ENCODE measurements at places on chromosomes 1 and 21.

DNA sequence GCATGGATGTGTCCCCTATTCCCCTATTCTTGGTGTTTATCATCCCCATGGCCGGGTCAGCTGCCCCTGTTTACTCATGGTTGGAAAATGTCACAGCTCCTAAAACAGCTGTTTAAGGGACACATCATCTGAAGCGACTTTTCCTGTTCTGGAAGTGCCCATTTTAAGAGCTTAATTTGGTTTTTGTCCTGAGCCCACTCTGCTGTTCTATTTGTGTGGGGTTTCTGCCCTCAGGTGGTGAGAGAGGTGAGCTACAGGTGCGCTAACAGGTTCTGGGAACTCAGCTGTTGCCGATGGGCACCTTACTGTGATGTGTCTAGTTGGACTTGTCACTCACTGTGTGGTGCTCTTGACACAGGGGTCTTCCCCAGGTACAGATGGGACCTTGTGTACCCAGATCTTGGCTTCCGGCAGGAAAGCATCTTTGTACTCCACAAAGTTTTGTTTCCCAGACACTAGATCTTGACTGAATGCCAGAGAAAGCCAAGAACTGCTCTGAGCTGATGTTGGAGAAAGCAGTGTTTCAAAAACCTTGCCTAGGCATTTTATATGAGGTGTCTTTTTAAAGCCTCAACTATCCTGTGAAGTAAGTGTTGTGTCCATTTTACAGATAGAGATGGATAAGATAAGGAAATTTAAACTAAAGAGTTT, 59.0 kb upstream of the CD1D start:
- peak; percentile 4 for DNase-seq

- no peak for DNase-seq
These were observed 14.7 kb upstream of the DISC1 start for GRCh38 chr1:231611851-231612250.

GRCh38 chr1:173489149-173489600, 12.0 kb downstream of the PRDX6 start:
- no peak for DNase-seq

GRCh38 chr21:45152265-45152746, 77.9 kb downstream of the ADARB1 start:
- peak; percentile 61 for DNase-seq

DNA sequence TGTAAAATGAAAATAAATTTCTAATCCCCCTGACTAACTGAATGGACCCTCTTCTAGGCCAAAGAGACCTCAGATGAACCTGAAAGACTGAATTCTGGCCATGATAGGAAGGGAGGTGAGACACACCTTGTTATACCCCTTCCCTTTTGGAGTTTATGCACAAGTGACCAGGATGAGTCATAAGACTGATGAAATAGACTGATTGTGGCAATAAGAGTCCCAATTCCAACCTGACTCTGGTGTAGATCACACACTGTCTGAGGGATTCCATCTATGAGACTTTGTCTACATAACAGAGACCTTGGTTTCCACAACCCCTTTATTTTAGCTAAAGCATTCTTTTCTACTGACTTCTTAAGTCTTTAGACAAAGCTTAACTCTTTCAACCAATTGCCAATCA, 13.5 kb upstream of the OR2G2 start:
- DNase-seq: no peak

GRCh38 chr1:100941098-100941527, 45.2 kb downstream of the SLC30A7 start:
- DNase-seq: no peak

- no peak for DNase-seq
These were observed 2.8 kb downstream of the FCRL6 start for GRCh38 chr1:159804924-159805323.

DNA sequence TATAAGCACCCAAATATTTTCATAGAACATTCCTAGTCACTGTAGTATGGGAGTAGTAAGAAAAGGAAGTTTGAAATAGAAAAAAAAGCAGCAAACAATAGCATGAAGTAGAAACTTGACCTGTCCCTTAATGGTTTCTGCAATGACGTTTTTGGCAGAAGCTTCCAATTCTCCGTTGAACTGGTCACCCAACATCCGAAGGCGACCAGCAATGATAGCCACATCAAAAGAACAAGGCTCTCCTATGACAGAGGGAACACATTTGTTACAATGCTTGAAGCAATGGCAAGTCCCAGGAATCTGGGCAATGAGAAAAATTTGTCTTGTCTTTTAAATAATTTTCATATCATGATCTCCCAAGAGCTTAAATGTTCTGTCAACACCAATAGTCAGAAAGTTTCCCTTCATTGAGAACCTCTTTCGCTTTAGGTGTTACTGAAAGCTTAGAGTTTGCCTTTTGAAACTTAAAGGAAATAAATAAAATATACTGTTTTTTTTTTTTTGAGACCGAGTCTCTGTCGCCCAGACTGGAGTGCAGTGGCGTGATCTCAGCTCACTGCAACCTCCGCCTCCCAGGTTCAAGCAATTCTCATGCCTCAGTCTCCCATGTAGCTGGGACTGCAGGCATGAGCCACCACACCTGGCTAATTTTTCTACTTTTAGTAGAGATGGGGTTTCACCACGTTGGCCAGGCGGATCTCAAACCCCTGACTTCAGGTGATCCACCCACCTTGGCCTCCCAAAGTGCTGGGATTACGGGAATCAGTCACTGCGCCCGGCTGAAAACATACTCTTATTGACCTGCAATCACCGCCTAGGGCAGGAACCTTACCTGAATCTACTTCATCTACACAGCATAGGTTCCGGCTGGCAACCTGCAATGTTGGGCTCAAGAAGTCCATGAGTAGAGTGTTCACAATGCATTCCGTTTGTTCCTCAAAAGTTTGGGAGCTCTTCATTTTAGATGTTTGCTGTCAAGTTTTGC, 672 bp downstream of the BCL2L15 start:
- DNase-seq: no peak

- DNase-seq: peak; percentile 12
These were observed 4.8 kb downstream of the MX2 start for GRCh38 chr21:41366522-41367151.

DNA sequence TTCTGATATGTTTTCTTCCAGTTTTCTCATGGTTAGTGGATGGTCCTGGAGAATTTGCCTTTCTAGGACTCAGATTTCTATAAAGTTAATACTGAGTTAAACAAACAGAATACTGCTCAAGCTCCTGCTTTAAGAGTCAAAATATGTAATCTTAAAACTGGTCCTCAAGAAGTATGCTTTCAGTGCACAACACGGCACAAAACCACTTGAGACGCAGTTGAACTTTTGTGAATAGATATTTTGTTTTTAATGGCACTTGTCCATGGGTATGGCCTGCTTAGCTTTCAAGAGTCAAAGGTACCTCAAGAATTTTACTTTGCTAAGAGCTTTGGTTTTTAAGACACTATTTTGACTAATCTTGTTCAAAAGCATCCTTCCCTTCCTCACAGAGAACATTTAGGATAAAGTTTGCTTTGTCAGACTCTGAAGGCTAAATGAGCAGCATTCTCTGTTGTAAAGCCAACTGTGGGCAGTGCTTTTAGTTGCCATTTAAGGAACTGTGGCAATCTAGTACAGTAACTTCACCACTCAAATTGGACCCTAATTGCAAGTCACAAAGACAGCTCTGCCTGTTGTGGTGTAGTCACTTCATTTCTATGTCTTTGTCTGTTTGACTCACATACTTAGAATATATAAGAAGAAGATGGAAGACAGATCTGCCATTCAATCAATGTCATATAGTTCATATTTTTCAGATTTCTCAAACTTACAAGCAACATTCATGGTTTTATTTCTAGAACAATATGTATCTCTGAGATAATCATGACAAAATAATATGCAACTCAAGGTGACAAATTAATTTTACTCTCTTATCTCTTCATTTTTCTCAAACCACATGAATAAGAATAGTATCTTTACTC, 28.8 kb downstream of the SAMD13 start:
- no peak for DNase-seq

DNA sequence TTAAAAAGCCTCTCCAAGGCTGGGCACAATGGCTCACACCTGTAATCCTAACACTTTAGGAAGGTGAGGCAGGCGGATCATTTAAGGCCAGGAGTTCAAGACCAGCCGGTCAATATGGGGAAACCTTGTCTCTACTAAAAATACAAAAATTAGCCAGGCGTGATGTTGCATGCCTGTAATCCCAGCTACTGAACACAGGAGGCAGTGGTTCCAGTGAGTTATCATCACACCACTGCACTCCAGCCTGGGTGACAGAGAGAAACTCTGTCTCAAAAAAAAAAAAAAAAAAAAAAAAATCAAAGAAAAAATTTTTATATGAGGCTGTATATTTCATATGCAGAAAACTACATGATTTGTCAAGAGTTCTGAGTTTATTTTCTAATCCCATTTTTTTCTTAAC, 1107.1 kb upstream of the TMPRSS15 start:
- DNase-seq: no peak

- DNase-seq: peak; percentile 40
These were observed 96.7 kb downstream of the DYRK1A start for GRCh38 chr21:37463083-37463801.

GRCh38 chr1:174976436-174977108, 23.2 kb upstream of the CACYBP start:
- DNase-seq: no peak

- DNase-seq: no peak
These were observed 481.1 kb upstream of the NEGR1 start for GRCh38 chr1:72763481-72763880.

DNA sequence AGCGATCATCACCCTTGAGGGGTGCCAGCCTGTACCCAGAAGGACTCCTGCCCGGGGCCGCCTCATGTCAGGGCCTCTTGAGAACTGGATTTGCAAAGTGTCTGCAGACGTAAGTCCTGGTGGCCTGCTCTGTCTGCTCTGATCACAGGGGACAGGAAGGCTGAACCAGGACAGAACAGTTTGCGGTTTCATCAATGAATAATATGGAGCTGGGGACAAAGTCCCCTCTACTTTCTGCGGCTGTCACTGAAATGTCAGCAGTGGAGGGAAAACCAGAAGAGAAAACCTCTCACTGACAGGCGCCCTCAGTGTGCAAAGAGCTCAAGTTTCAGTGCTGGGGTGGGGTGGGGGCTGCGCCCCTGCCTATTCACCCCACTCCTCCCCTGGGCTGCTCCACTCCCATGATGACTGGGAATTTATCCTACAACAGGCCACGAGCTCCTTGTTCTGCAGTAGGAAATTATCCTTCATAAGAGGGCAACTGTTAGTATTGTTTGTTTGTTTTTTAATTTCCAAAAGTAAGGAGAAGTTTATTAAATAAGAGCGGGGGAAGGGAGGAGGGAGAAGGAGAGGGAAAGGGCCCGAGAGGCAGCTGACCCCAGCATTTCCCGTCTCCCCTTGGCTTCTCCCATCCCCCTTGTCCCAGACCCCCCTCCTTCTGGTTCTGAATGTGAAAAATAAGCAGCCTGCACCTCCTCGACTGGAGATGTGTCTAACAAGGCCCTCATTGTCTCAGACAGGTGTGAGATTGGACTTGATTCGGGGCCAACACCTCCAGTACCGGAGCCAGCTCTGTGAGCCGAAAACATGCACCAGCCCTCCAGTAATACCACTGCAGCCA, 149.2 kb downstream of the CLIC6 start:
- DNase-seq: no peak
